ENCODE measurements at places on chromosomes 1 and 21.

GRCh38 chr1:74677926-74678325 lies 4.3 kb upstream of the ERICH3 start:
- no peak for DNase-seq

DNA sequence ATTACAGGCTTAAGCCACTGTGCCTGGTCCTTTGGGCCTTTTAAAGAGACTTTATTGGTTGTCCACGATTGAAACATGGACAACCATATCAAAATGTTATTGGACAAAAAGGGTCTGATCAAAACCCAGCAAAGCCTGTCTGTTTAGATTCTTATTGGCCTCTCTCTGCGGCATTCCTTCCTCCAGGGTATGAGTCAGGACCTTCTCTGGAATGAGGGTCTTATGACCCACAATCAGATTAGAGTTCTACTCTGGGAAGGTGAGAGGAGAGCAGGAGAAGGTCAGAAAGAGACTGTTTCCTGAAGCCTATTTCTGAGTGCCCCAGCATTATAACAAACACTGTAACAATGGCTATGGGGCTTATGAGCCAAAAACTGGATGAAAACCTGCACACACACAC lies 7.9 kb downstream of the LURAP1 start:
- no peak for DNase-seq

DNA sequence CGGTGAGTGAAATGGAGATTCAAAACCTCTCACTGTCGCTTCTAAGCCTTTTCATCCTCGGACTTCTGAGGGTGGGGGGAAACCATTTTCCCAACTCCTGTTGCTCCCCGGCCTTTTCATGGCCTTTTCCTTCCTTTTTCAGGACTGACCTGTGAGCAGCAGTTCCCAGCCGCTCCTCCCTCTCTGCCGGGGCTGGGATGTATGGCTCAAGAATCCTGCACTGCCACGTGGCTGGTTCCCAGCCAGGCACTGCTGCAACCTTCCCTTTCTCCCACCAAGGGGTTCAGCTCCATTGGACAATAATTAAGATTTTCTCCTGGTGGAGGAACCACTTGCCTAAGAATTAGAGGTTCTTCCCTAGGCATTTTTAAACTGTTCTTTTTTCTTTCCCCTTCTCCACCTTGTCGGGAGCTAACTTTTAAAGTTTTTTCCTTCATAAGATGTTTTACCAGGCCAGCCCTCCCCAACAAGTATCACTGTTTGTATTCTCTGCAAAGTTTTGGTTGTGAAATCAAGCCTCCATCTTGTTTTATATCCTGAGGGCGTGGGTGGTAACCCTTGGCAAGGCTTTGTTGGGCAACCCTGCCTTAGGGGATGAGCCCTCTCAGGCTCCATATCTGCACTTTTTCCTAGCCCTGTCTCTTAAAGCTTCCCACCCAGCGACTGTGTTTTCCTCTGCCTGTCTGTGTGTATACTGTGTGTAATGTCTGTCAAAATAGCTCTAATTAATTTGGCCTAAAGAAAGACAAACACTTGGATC lies 1166.6 kb upstream of the ADGRL2 start:
- DNase-seq, result no peak

GRCh38 chr1:112061901-112062320 lies 72.4 kb upstream of the KCND3 start:
- no peak for DNase-seq

DNA sequence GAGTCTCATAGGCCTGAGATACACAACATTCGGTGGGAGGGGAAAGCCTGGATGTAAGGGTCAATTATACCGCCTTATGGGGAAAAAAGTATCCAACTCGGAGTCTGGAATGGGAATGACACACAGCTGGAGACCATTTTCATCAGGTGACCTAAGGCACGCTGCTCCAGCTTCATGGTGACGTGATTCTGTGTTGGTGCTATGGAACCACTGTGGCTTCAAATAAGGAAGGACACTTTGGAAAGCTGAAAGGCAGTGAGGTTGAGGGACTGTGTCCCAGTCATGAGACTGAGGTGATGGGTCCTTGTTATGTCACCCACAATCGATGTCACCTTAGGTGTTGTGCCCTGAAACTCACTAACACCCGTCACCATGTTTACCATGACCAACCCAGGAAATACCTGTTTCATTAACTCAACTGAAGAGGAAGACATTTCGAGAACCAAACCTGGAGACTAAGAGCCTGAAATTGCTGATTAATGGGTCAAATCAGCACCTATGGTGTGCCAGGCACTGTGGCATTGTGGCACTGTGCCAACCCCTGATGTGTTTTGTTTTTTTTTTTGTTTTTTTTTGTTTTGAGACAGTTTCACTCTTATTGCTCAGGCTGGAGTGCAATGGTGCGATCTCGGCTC lies 54.5 kb downstream of the IRF2BP2 start:
- no peak for DNase-seq

DNA sequence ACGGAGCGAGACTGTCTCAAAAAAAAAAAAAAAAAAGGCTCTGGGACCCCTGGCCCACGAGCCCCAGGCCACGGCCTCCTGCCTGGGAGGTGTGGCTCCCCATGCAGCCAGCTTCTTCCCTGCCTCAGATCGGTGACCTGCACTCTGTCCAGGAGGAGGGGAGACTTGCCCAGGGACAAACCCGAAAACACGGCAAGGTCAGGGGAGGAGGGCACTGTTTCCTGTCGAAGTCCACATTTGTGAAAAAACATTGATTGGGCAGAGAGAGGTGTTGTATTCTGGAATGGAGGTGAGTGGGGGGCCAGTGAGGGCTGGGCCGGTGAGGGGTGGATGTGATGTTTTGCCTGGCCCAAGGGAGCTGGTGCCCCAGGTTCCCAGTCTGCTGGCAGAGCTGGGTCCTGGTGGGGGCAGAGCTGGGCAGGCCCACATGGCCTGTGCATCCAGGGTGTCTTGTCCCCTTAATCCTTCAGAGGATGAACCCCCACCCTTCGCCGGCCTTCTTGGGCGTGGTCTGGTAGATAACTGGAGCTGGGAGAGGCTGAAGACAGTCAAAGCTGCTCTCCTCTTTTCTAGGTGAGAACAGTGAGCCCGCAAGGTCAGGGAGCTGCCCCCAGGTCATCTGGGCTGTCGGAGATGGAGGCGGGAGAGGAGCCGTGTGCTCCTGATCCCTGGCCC lies 12.4 kb upstream of the FAAP20 start:
- DNase-seq, result peak; percentile 35

DNA sequence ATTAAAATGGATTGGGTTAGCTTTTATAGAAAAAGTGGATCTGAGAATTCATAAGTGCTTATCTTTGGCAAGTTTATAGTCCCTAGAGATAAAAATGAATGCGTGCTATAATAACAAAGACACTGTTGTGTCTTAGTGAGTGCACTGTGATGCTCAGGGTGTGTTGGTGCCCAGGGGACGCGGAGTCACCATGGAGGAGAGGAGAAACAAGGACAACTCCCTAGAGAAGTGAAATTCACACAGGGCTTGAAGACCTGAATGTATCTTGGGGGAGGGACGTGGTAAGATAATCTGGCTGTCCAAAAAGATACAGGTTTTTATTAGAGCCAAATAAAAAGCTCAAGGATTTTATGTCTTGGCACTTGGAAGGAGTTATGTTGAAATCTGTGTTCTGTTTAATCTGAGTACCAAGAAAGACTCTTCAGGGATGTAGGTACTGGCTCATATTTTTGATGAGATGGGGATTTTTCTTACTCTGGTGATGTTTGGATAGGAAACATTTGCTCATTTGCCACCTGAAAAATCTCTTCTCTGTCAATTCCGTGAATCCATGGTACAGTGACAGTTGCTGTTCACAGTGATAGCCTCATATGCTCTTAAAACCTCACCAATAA lies 9.6 kb downstream of the SMYD2 start:
- no peak for DNase-seq

GRCh38 chr21:19603011-19603593 lies 1199.5 kb upstream of the TMPRSS15 start:
- no peak for DNase-seq

DNA sequence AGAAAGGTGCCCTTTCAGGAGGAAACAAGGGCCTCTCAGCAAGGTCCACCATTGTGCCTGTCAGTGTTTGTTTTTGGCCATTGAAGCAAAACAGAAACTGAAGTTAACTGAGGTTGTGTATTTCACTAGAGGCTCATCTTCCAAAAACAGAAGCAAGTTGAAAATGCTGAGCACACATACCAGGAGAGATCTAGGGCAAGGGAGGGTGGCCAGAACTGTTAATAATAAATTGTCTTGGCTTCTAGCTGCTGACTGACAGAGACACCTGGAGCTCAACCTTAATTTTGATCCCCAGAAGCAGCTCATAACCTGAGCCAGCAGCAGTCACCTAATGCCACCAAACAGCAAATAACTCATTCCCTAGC lies 5.2 kb downstream of the AGMAT start:
- no peak for DNase-seq

- DNase-seq, result no peak
These were observed 58.6 kb upstream of the ZNF281 start for GRCh38 chr1:200468264-200469001.

DNA sequence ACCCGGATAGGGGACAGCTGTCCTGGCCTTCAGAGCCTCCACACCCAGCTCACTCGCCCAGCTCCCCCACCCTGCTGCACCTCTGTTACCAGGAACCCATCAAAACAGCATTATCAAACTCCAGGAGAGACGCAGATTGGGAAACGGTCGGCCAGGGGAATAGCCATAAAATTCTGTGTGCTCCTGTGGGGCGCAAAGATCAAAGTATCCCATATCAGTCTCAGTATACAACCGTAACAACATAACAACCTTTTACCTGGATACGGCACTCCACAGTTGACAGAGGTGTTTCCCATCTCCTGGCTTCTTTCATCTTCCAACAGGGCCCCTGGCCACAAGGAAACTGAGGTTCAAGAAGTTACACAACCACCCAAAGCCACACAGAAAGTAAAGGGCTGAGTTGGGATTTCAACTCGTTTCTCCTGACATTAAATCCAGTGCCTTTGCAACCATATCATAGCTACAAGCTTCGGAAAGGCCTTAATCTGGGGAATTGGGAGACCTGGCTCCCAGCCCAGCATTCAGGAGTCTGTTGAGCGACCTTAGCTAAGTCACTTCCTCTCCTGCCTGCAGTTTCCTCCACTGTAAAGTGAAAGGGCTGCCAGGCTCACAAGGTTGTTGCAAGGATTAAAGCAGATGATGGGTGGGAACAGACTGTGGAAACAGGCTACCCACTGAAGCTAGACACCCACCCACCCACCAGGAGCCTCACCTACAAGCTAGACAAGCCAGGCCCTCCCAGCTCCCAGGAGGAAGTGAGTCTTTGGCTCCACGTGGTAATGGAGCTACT lies 8.1 kb upstream of the EPHB2 start:
- peak; percentile 89 for DNase-seq

DNA sequence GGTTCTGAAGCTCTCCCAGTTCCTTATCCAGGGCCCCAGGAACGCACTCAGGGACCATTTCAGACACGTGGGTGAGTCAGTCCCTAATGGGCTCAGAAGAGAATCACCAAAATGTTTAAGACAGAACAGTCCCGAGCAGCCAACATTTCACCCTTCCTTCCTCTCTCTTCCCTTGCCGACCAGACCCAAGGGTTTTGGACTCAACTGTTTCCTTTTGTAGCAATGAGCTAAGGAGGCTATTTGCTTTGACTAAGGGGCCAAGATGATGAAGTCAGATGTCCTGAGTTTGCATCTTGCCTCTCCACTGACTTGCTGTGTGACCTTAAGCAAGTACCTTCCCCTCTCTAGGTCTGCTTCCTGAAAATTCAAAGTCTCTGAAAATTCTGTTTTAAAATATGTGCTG lies 472.3 kb upstream of the VAMP3 start:
- peak; percentile 16 for DNase-seq

- DNase-seq, result no peak
These were observed 58.7 kb downstream of the RABGAP1L start for GRCh38 chr1:174217787-174218574.

GRCh38 chr1:204366759-204367158 lies 7.0 kb upstream of the PLEKHA6 start:
- no peak for DNase-seq

DNA sequence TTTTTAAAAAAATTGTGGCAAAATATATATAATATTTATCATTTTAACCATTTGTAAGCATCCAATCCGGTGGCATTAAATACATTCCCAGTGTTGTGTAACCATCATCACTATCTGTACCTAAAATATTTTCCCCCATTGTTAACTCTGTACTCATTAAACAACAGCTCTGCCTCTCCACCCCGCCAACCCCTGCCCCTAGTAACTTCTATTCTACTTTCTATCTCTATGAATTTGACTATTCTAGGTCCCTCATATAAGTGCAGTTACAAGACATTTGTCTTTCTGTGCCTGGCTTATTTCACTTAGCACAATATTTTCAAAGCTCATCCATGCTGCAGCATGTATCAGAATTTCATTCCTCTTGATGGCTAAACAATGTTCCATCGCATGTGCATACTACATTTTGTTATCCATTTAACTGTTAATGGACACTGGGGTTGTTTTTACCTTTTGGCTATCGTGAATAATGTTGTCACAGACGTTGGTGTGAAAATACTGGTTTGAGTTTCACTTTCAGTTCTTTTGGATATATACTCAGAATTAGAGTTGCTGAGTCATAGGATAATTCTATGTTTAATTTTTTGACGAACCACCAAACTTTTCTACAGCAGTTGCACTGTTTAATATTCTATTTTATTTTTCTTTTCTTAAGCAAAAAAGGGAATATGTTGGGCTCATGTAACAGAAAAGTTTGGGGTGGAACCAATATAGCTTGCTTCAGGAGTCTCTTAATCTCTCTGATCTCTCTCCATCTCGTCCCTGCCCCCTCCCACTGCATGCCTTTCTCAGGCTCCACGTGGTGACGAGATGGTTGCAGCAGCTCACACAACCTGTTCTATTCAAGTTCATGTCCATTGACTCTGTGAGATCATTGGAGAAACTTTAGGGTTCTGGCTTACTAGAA lies 25.2 kb upstream of the RCAN1 start:
- no peak for DNase-seq

- no peak for DNase-seq
These were observed 78.3 kb downstream of the PGM1 start for GRCh38 chr1:63671514-63671913.

GRCh38 chr1:199173356-199173755 lies 534.5 kb downstream of the PTPRC start:
- DNase-seq, result no peak

GRCh38 chr1:96565546-96565945 lies 156.0 kb upstream of the PTBP2 start:
- DNase-seq, result no peak

- DNase-seq, result peak; percentile 52
These were observed 648 bp upstream of the ADAR start for GRCh38 chr1:154608397-154609270.

GRCh38 chr1:91784616-91785015 lies 101.3 kb downstream of the TGFBR3 start:
- no peak for DNase-seq

- DNase-seq, result peak; percentile 62
These were observed 238.0 kb upstream of the TMEM51 start for GRCh38 chr1:14915356-14916054.

DNA sequence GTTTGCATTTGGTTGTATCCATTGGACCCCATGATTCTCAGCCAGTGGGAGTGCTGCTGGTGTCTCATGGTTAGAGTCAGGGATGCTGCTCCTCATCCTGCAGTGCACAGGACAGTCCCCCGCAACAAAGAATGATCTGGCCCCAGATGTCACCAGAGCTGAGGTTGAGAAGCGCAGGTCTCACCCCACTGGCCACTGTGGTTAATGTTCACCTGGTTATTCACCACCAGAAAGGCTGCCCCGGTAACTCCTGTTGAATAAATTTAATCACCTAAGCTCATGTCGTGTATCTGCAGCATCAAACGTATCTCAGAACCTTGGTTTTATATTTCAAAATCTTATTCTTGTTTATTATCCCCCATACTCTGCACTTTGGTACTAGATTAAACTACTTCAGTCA lies 75.8 kb downstream of the ATP5PO start:
- DNase-seq, result no peak

Measured in colonic mucosa (tissue), 4 donors.